ENCODE measurements at places on chromosomes 7 and 10.
A peak's percentile ranks its signal among the peaks of the same experiment; 100 is the strongest.

DNA sequence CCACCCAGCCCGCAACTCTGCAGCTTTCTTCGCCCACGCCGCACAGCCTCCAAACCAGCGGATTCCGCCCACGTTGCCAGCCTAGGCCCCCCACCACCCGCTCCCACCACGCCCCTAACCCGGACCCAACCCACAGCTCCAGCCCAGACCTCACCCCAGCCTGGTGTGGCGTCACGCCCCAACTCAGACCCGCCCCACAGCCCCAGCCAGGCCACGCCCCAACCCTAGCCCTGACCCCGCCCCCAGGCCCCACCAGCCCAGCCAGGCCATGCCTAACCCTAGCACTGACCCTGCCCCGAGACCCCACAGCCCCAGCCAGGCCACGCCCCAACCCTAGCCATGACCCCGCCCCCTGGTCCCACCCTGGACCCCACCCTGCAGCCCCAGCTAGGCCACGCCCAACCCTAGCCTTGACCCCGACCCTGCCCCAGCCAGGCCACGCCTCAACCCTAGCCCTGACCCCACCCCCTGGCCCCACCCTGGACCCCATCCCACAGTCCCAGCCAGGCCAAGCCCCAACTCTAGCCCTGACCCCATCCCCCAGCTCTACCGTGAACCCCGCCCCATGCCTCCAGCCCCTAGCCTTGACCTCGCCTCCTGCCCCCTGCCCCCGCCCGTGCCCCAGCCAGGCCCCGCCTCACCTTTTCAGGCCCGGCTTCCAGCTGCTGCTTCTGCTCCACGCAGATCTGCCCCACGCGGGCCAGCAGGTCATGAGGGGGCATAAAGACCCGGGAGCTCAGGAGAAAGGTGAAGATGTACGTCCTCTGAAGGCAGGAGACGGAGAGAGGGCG lies 64.0 kb downstream of the RASGEF1A start:
- peak; percentile 72 for DNase-seq

DNA sequence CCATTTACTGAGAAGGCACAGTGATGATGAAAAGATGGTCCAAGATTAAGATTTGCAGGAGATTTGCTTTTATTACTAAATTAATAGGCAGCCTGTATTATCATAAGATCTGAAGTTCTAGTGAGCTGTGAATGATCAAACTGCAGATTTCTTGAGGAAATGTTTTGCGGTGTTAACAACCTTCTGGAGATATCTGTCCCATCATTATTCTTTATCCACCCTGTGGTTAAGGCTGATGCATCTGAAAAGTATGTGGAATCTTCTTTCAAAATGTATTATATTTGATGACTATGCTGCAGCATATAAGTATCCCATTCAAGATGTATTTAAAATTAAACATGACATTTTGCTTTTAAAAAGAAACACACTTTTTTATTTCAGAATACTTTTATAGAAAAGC lies 150.3 kb downstream of the POLR1F start:
- no peak for DNase-seq

DNA sequence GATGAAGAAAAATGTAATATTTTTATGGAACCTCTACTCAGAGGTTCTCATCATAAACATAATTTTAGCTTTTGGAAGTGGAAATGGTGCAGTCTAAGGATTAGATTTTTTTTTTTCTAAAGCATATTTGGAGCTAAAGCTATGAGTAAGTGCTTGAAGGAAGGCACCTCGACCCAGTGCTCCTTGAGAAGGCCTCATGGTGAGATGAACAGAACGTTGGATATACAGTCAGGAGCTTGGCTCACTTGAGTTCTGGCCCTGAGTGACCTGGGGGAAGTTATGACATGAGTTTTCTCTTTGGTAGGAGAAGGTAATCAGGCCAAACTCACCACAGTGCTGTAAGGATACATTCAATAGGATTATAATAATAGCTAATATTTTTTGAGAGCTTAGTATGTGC lies 163.3 kb downstream of the JCAD start:
- no peak for DNase-seq

DNA sequence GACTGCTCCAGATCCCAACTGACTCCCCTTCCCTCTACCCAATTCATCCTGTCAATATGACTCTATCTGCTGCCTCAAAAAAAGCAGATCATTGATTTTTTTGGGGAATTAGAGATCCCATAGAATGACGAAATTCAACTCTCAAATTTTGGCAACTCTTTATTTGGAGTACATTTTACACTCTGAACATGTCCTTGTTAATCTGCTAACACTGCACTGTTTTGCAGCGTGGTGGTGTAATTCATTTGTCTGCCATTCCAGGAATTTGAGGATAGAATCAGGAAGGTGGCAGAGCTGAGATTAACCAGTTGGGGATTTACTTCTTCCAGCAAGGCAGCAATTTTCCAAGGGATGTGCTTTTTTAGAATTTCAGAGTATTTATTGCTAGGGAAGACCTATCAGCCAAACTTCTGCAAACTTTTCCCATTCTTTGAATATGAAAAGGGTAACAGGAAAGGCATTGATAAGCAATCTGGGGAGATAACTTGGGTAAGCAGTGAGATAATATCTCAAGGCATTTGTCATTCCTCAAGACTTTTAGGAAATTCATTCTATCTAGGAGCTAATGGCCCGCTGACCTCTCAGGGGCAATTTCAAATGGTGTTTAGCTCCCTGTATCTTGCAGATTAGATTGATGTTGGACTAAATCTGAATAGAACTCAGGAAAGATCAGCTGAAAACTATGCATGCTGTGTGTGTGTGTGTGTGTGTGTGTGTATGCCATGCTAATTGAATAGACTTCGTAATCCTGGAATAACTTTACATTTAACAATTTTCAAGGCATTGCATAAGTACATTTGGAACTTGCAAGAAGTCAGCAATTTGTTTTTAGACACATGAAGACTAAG lies 9.7 kb downstream of the BAMBI start:
- no peak for DNase-seq

DNA sequence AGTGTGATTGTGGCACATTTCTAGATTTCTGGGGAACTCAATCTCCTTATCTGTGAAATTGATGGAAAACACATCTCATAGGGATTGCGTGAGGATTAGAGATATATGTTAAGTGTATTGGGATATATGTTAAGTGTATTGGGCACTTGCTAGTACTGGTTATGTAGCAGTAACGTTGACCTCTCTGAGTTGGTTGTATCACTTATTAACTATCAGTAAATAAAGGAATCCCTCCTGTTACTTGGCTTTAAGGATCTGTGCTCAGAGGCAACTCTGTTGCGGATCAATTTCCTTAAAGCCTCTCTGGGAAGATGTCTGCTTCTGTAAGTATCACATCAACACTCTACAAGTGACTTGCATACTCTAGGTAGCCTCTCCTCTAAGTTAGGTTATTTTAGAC lies 25.2 kb downstream of the GNAI1 start:
- no peak for DNase-seq

DNA sequence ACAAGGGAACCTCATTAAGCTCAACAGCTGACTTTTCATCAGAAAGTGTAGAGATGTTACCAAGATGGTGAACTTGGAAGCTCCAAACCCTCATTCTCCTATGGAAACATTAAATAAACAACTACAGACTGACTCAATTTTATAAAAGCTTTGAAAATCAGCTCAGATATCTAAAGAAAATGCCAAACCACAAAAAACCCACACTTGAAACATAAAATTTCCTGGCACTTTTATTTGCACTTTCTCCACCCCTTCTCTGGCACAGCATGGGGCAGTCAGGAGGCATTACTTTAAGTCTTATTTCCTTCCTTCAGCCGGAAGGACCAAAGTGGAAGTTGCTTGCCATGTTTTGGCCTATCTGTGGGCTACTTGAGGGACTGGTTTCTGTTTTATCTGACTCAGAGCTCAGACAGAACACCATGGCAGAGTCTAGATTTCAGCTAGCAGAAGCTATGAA lies 114.7 kb downstream of the ODAD2 start:
- DNase-seq: no peak

- no peak for DNase-seq
Measured at GRCh38 chr7:101781439-101781838, 36.0 kb upstream of the CUX1 start.

- no peak for DNase-seq
Measured at GRCh38 chr10:103789771-103790201, 65.6 kb downstream of the SH3PXD2A start.

GRCh38 chr10:112374724-112375541 lies 1.0 kb downstream of the ACSL5 start:
- DNase-seq: no peak

DNA sequence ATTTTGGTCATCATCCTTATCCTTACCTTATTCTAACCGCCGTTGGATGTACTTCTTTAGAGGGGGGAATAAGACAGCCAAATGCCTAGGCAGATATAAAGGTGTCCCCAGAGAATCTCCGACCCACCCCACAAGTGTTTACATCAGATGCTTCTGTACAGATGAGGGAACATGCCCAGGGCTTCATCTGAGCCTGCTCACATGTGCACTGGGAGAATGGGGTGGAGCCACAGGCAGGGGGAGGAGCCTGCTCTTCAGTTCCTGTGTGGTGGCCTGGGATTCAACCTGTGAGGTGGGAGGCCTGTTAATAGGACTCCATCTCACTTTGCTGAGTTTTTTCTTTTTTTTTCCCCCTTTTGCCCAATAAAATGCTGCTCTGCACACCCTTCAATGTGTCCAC lies 27.6 kb upstream of the OPTN start:
- DNase-seq: no peak

DNA sequence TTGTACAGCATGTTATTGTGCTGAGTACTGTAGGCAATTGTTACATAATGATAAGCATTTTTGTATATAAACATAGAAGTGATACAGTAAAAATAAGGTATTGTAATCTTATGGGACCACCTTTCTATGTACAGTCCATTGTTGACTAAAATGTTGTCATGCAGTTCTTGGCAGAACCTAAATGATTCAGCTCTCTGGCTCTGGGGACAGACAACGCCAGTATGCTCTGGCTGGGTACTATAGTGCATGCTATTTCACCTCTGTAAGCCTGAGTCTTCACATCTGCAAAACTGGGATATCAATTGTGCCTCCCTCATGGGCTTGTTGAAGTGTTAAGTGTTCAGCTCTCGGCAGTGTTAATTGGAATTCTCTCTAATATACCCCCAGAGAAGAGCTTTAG lies 674.3 kb downstream of the INHBA start:
- DNase-seq: no peak

- DNase-seq: peak; percentile 68
Measured at GRCh38 chr10:132678436-132679216, 107.3 kb downstream of the NKX6-2 start.

DNA sequence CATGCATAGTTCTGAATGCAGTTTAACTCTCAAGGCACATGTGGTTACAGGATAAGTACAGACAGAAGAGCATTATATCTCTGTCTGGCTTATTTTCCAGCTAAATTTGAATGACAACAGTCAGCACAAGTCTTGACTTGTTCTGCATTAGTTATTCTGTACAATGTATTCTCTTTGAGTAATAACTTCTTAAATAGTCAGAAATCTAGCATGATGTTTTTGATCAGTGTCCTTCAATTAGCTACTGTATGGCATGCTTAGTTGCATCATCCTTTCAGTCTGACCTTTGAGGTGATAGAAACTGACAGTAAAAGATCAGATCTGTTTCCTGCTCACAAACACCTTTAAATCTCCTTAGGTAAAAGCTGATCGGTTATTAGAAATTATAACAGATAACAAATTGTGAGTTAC lies 118.1 kb downstream of the ARL4A start:
- DNase-seq: no peak

DNA sequence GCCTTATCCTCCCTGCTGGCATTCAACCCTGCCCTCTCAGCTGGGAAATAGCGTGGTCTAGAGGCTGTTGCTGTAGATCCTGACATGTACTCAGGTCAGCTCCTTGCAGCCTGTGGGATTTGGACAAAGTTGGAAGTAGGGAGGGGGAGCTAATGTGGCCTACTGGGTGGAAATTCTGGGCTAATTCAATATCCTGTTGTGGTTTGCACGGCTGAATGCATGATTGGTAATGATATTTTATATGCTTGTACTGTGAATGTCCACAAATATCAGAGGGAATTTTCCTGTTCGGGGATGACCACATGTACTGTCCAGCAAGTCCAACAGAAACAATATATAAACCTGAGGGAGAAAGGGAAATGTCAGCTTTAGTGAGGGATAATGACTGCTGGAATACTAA lies 22.1 kb upstream of the NPVF start:
- no peak for DNase-seq

GRCh38 chr10:128624656-128625530 lies 498.7 kb upstream of the MKI67 start:
- no peak for DNase-seq

DNA sequence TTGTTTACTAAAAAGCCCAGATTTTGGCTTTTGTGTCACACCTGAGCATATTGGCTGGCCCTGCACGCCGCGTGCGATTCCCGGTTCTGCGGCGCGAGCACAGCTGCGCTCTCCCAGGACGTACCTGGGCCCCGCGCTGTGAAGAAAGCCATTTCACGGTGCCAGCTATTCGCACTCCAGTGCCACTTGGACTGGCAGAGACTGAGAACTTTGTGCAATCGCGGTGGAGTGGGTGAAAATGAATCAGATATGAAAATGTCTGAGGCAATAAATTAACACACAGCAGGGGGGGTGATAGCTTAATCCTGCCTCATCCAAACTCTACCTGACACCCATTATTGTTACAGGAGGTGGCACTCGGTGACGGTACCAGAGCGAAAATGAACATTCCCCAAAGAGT lies 330.1 kb upstream of the MGMT start:
- no peak for DNase-seq

- DNase-seq: no peak
Measured at GRCh38 chr7:1142051-1142635, 17.9 kb downstream of the ZFAND2A start.

- DNase-seq: no peak
Measured at GRCh38 chr10:76950354-76950753, 687.3 kb downstream of the KCNMA1 start.

- DNase-seq: no peak
Measured at GRCh38 chr10:63987212-63987611, 466.0 kb downstream of the REEP3 start.

DNA sequence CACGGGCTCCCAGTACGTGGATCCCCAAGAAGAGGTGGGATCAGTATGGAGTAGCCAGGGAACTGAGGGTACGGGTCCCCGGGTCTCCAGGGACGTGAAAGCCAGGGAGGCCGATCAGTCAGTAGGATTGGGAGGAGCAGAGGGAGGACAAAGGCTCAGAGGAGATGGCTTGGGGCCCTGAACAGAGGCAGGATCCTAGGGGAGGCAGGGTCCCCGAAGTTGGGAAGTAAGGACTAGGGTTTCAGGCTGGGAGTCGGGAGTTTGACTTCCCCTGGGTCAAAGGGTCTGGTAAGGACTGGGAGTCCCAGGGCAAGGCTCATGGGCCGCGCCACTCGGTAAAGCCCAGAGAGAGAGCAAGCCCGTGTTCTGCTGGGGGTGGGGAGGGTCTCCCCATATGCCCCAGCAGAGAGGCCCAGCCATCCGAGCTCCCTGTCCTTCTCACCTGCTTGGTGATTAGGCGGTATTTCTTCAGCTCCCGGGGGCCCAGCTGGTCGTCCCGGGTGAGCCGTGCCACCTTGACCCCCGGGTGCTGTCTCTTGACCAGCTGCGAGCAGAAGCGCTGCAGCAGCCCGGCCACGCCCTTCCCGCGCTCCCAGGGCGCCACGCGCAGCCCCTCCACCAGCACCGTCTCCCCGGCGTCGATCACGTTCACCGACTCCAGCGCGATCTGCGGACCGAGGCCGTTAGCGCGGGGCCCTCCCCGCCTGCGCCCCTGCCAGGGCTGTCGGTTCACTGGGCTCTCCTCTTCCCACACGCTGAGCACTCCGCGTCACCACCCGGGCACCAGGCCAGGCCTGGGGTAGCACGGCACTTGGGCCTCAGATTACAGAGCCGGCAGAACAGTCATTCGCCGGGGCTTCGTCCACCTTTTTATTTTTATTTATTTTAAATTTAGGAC lies 7.0 kb downstream of the NAT16 start:
- DNase-seq: no peak

GRCh38 chr7:44796034-44796503 lies 412 bp upstream of the PPIA start:
- DNase-seq: no peak

- DNase-seq: no peak
Measured at GRCh38 chr7:142642316-142642715, 107.0 kb upstream of the PRSS1 start.

All from type B pancreatic cell (in vitro differentiated cells).